Caudate nucleus (tissue), 63 donors: ENCODE measurements at places on chromosomes 2 and 18.

- DNase-seq, result no peak
Measured at GRCh38 chr2:16034151-16034974, 94.0 kb downstream of the MYCN start.

GRCh38 chr2:1995081-1995480, 250.8 kb upstream of the PXDN start:
- no peak for DNase-seq

DNA sequence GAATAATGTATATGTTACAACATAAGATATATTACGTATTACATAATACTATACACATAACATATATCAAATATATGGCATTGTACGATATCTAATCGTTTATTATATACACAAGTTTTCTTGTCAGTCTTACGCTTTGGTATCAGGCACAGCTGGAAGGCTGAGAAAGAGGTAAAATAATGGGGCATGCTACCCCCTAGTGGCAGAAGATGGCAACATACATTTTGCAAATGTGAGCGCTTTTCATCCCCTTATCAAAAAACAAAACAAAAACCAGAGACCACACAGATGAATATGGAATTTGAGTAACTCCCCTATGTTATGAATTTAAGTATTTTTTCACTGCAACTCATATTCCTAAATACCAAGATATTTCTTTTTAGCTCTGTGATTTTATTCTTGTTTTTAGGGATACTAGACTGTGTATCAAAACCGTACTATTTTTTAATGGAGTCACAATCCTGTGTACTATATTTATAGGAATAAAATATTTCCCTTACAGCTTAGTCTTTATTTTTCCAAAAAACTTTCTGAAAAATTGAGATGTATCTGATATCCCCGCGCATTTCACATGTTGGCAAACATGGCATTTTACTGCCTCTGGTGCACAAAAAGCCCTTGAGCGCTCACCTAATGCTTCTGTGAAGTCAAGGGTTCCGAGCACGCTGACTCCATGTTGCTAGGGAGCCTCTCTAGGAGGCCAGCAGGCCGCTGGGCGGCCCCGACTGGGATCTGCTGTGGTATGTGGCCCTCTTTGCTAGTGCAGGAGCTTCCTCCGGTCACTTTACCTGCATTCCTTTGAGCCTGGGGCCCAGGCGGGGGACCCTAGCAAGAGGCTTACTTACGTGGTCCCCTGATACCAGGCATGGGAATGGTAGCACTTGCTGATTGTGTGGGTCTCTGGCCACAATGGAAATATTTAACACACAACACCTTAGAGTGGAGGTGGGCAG, 62.5 kb downstream of the SLC4A3 start:
- DNase-seq, result no peak

GRCh38 chr2:237195396-237196120, 109.9 kb downstream of the COPS8 start:
- no peak for DNase-seq

- DNase-seq, result no peak
Measured at GRCh38 chr2:55943466-55943865, 19.9 kb upstream of the EFEMP1 start.
